Activated T-cell treated with anti-CD3 and anti-CD28 coated beads, Interleukin-2, amount 50 U/mL, for 1 hour (primary cell): ENCODE measurements at places on chromosomes 6 and 20.

DNA sequence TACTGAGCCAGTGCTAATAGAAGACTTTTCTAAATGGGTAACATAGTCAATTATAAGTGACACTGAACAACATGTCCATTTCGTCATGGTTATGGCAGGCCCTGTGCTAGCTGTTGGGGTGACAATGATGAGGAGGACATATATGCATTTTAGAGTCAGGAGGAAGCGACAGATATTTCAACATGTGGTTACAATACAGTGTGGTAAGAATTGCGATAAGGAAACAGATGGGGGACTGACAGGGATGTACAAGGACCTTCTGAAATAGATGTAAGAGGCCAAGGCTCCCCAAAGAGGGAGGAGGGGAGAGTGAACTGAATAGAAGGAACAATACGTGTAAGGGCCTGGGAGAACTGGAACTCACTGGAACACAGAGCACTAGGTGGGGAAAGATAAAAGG is 11.7 kb downstream of the MMP24 start:
- no peak for DNase-seq

GRCh38 chr6:109304284-109305015 is 77.8 kb downstream of the CD164 start:
- no peak for DNase-seq

- DNase-seq = no peak
These were observed 13.0 kb downstream of the PCK1 start for GRCh38 chr20:57573894-57574293.

DNA sequence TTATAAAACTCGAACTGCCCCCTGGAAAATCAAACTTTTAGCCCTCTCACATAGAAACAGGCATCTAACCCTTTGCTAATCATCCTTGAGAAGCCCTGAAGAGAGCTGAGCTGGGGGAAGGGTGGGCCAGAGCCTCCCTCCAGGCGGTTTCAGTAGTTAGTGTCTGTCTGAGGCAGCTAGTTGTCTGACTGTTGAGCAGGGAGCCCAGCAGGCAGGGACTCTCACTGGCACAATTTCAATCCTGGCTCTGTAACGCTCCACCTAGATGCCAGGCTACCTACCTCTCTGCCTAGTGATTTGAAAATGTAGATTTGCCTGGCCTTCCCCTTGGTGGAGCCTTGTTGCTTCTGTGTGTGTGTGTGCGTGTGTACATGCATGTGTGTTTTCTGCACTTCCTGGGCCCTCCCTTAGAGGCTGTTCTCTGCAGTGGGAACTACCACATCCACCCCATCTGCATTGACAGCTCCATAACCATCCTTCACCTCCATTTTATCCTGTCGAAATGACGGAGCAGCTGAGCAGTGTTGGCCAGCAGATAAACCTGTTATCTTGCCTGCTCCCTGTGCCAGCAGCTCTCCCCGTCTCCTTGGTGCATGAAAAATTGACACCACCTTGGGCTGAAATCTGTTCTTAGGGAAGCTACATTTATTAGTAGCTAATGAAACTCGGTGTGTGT is 69.6 kb upstream of the VSTM2L start:
- no peak for DNase-seq

DNA sequence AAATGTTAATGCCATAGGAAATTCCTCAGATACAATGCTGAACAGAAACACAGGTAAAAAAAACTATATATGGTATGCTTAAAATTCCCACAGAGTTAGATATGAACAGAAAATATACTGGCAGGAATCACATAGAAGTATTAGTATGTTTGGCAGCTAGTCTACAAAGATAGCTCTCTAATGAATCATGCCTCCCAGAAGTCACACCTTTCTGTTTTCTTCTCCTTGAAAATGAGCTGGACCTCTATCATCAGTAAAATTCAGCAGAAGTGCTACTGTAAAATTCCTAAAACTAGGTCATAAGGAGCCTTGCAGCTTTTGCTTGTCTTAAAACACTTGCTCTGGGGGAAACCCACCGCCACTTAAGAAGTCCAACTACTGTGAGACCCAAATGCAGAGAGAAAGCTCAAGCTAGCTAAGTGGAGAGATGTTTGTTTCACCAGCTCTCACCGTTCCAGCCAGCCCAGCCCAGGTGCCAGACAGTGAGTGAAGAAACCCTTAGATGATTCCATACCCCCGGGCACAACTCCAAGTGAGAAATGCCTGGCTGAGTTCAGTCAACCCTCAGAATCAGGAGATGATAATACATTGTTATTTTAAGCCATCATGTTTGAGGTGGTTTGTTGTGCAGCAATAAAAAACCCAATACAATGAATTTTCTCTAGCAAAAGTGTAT is 43.0 kb downstream of the TSPYL4 start:
- DNase-seq = no peak

GRCh38 chr6:159067334-159067733 is 22.5 kb upstream of the TAGAP start:
- DNase-seq = no peak
